ENCODE measurements at places on chromosomes 1 and 21. TPM values are rescaled to one million over a fixed set of nuclear protein-coding genes. Genes with fewer than 3 reads are reported as not detected.

- H3K27ac ChIP-seq: no peak overlapping the region
- no peaks in the 10 kb centered on the region for H3K36me3 ChIP-seq
- no peaks in the 10 kb centered on the region for H3K27me3 ChIP-seq
- peak overlapping the region; percentile 46 for H3K4me3 ChIP-seq
Observed at GRCh38 chr1:22142315-22143064, 407 bp downstream of the WNT4 start.

DNA sequence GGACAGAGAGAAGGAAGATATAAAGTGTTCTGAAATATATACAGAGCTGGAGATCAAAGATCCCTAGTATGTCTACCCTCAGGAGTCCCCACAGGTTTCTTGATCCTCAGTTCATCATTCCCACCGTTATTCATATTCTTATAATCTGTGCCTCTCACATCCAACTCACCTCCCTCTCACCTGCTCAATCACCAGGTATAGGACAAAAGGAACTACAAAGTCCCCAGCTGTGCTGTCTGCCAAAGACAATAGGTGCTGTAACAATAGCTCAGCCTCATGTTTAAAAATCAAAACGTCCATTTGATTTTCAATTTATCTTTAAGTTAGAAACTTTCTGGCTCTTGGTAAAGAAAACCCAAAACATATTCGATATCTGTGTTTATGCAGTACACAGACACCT lies 121.1 kb upstream of the PKN2 start:
- no peak for DNase-seq
- no peaks in the 10 kb centered on the region for H3K4me1 ChIP-seq
- H3K4me3 ChIP-seq: no peak overlapping the region
- H3K36me3 ChIP-seq: no peaks in the 10 kb centered on the region
- H3K27me3 ChIP-seq: peaks cover 9% of the 10 kb centered on the region

DNA sequence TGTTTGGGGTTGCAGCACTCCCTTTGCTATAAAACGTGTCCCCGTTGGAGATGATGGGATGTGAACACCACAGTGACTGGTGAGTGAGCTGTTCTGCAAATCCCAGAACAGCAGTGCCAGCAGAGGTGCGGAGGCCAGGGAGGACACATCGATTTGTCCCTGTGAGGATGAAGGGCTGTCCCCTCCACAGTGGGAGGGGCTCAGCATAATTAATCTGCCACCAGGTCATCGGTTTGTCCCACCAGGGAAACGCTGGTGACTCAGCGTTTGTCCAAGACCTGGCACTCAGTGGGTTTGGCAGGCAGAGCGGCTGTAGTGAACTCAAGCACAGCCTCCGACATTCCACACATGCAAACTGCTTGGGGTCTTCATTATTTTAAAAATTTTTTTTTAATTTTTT lies 22.8 kb upstream of the PDE9A start:
- H3K36me3 ChIP-seq: no peaks in the 10 kb centered on the region
- no peak for DNase-seq
- no peaks in the 10 kb centered on the region for H3K27me3 ChIP-seq
- H3K4me1 ChIP-seq: no peaks in the 10 kb centered on the region
- no peak overlapping the region for H3K4me3 ChIP-seq

- H3K4me1 ChIP-seq: peaks cover 3% of the 10 kb centered on the region
- DNase-seq: peak; percentile 36
- no peak overlapping the region for H3K4me3 ChIP-seq
- no peaks in the 10 kb centered on the region for H3K27me3 ChIP-seq
- H3K27ac ChIP-seq: no peak overlapping the region
Observed at GRCh38 chr1:180482425-180483275, 19.7 kb downstream of the ACBD6 start.

GRCh38 chr1:81477710-81478109 lies 323.0 kb upstream of the ADGRL2 start:
- H3K27ac ChIP-seq: no peak overlapping the region
- H3K4me1 ChIP-seq: peaks cover 6% of the 10 kb centered on the region
- DNase-seq: no peak
- no peak overlapping the region for H3K4me3 ChIP-seq
- H3K36me3 ChIP-seq: no peaks in the 10 kb centered on the region

- H3K4me3 ChIP-seq: no peak overlapping the region
- DNase-seq: no peak
- H3K36me3 ChIP-seq: no peaks in the 10 kb centered on the region
Observed at GRCh38 chr1:230113593-230114236, 46.7 kb downstream of the GALNT2 start.

DNA sequence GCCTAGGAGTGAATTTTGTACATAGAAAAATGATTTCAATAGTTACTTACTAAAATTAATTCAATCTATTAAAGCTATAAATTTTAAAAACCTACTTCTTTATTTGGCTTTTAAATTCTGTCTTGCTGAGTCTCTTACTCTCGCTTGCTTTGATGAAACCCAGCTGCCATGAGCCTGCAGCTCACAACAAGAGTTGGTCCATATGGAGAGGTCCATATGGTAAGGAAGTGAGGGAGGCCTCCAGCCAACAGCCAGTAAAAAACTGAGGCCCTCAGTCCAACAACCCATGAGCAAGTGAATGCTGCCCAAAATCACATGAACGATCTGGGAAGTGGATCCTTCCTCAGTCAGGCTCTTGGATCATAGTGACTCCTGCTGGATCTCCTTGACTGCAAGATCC lies 89.9 kb upstream of the CXADR start:
- H3K4me1 ChIP-seq: no peaks in the 10 kb centered on the region
- no peaks in the 10 kb centered on the region for H3K27me3 ChIP-seq
- H3K27ac ChIP-seq: no peak overlapping the region
- DNase-seq: no peak
- H3K4me3 ChIP-seq: no peak overlapping the region
- no peaks in the 10 kb centered on the region for H3K36me3 ChIP-seq

- H3K4me1 ChIP-seq: peaks cover 38% of the 10 kb centered on the region
- no peak for DNase-seq
- H3K27me3 ChIP-seq: no peaks in the 10 kb centered on the region
- peaks cover 25% of the 10 kb centered on the region for H3K36me3 ChIP-seq
Observed at GRCh38 chr1:224433701-224434672, 610 bp downstream of the WDR26 start.

- H3K4me3 ChIP-seq: peak overlapping the region; percentile 47
- DNase-seq: no peak
- H3K27me3 ChIP-seq: peaks cover 2% of the 10 kb centered on the region
- no peak overlapping the region for H3K27ac ChIP-seq
Observed at GRCh38 chr1:156625436-156626078, 6.3 kb downstream of the HAPLN2 start.

- H3K36me3 ChIP-seq: no peaks in the 10 kb centered on the region
- no peak overlapping the region for H3K4me3 ChIP-seq
- no peak overlapping the region for H3K27ac ChIP-seq
- H3K27me3 ChIP-seq: peaks cover 2% of the 10 kb centered on the region
- no peak for DNase-seq
- no peaks in the 10 kb centered on the region for H3K4me1 ChIP-seq
Observed at GRCh38 chr1:37277366-37277765, 197.0 kb upstream of the ZC3H12A start.

- H3K27ac ChIP-seq: no peak overlapping the region
- no peak overlapping the region for H3K4me3 ChIP-seq
- no peaks in the 10 kb centered on the region for H3K4me1 ChIP-seq
- H3K27me3 ChIP-seq: no peaks in the 10 kb centered on the region
- H3K36me3 ChIP-seq: 0 out of 2 replicates have a peak, but pooled peaks cover 2% of the 10 kb centered on the region
Observed at GRCh38 chr1:151037032-151037431, 646 bp downstream of the BNIPL start.

GRCh38 chr1:94332516-94332915 lies 85.7 kb upstream of the ABCD3 start:
- no peaks in the 10 kb centered on the region for H3K27me3 ChIP-seq
- no peaks in the 10 kb centered on the region for H3K36me3 ChIP-seq
- DNase-seq: no peak

- H3K27ac ChIP-seq: no peak overlapping the region
- H3K36me3 ChIP-seq: no peaks in the 10 kb centered on the region
- DNase-seq: no peak
Observed at GRCh38 chr21:23524685-23525084, 2082.6 kb downstream of the MRPL39 start.

DNA sequence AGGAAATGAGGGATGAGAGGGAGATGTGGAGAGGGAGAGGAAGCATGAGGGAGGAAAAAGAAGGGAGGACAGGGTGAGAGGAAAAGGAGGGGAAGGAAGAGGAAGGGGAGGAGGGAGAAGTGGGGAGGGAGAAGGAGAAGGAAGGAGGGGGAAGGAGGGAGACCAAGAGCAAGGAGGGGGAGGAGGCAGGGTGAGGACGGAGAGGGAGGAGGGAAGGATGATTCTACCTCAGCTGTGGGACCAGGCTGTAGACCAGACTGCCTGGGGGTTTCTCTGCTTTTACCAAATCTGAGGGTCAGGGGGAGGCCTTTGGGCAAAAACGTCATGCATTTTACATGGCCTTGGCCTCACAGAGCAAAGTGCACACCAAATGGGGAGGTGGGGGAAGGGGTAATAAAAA lies 94.5 kb downstream of the KCND3 start:
- no peak overlapping the region for H3K4me3 ChIP-seq
- H3K27me3 ChIP-seq: no peaks in the 10 kb centered on the region
- DNase-seq: no peak
- no peak overlapping the region for H3K27ac ChIP-seq
- H3K4me1 ChIP-seq: no peaks in the 10 kb centered on the region

BARHL2 gene
- total RNA-seq: not detected

KCNA3 gene
- not detected for total RNA-seq

KRTAP13-2 gene
- total RNA-seq: not detected

OR14K1 gene
- not detected for total RNA-seq

A3GALT2 gene
- not detected for total RNA-seq

CA6 gene
- not detected for total RNA-seq
